ENCODE measurements at places on chromosomes 13 and 19. TPM values are rescaled to one million over a fixed set of nuclear protein-coding genes. Genes with fewer than 3 reads are reported as not detected.

The ZNF285 gene
- total RNA-seq = 5.4 TPM

The SCN1B gene
- 52.8 TPM for total RNA-seq

The IGLON5 gene
- total RNA-seq = not detected

The KCNJ14 gene
- 0.27 TPM for total RNA-seq

The IZUMO2 gene
- total RNA-seq = not detected

The WASF3 gene
- total RNA-seq = 12.6 TPM

- no peak for DNase-seq
Observed at GRCh38 chr13:31930901-31931522, 100.6 kb upstream of the FRY start.

DNA sequence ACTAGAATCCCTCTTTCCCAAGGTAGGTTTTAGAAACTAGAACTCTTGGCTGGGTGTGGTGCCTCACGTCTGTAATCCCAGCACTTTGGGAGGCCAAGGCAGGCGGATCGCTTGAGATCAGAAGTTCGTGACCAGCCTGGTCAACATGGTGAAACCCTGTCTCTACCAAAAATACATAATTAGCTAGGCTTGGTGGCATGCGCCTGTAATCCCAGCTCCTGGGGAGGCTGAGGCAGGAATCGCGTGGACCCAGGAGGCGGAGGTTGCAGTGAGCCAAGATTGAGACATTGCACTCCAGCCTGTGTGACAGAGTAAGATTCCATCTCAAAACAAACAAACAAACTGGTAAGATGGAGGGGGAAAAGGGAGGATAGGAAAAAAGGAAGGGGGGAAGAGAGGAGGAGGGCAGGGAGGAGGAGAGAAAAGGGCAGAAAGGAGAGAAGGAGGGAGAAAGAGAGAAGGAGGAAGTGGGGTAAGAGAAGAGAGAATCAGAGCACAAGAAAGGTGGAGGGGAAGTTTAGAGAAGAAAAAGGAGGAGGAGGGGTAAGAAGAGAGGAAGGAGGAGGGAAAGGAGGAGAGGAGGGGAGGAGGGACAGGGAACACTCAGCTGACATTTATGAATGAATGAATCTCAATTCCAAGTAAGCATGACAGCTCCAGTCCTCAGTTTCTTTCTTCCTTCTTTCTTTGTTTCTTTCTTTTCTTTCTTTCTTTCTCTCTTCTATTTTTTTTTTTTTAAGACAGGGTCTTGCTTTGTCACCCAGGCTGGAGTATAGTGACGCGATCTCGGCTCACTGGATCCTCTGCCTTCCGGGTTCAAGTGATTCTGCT, 2.6 kb upstream of the SLC27A1 start:
- no peak for DNase-seq

DNA sequence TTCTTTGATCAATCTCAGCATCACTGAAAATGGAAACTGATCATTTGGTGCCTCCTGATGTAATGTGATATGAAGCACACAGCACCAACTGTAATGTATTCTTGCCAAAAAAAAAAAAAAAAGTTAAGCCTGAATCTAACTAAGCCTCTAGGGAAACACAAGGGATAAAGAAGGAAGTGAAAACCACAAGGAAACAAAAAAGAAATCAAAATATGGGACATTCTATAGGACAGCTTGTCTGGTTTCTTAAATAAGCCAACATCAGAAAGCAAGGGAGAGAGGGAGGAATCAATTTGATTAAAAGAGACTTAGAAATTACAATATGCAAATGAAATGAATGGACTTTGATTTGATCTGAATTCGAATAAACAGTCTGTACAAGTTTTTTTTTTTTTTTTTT, 20.6 kb upstream of the METTL21C start:
- DNase-seq = no peak

DNA sequence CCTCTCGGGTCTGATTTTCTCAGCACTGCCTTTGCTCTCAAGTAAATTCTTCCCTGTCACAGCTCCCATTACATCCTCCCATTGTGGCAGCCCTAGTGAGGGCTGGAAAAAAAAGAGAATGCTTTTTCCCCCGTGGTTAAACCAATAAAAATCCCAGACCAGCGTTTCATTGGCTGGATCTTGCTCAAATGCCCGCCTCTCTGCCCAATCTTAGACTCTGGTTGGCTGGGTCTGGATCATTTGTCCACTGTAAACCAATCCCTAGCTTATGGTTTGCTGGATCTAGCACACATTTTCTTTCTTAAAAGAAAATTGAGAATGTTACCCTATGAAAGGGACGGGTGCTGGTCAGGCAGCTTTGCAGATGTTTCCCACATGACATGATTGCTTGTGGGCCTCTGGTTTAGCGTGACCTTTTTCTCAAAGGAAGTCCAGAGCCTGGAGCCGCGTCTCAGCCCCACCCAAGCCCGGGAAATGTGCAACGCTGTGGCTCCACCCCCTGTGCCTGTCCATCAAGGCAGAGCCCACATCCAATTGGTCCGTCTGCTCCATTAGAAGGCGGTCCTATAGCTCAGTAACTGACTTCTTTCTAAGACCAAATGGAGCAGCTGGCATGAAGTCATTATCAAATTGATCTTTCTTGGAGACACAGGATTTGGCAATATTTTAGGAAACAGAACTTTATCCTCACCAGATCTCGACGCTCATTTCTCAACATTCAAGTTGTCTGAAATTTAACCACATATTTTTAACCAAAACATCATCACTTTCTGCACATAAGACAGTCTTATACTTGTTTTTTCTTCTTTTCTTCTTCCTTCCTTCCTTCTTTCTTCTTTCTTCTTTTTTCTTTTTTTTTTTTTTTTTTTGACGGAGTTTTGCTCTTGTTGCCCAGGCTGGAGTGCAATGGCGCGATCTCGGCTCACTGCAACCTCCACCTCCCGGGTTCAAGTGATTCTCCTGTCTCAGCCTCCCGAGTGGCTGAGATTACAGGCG, 2.6 kb upstream of the MCEMP1 start:
- DNase-seq = peak; percentile 70

GRCh38 chr13:102856557-102856956, 10.7 kb downstream of the ERCC5 start:
- peak; percentile 76 for DNase-seq

GRCh38 chr13:60164234-60164889, 634 bp upstream of the DIAPH3 start:
- no peak for DNase-seq

- DNase-seq = no peak
Observed at GRCh38 chr13:93079294-93079693, 147.3 kb upstream of the GPC6 start.

GRCh38 chr13:75581874-75582640, 32.5 kb downstream of the UCHL3 start:
- DNase-seq = no peak

DNA sequence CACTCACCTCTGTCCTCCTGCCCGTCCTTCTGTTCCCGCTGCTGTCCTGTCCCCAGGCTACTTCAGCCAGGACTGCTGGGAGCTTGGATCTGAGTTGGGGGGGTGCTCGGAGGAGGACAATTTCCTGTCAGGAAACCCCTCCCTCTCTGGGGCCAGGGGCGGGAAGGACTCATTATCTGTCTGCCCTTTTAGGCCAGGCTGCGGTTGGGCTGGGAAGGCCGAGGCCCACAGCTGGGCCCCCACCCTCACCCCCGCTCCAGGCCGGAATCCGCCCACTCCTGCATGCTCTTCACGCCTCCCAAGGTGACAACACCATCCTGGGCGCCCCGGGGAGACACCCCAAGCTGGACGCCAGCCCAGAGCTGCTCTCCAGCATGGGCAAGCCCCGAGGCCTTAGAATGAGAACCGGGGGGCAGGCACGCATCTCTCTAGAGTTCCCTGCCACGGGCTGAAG, at the start of gene EXOC3L2:
Gene EXOC3L2 (minus strand): TSS at position 74 of the 454 bp plus-strand sequence. CDS start 6,362 bp downstream, outside the sequence.
- peak; percentile 42 for DNase-seq

DNA sequence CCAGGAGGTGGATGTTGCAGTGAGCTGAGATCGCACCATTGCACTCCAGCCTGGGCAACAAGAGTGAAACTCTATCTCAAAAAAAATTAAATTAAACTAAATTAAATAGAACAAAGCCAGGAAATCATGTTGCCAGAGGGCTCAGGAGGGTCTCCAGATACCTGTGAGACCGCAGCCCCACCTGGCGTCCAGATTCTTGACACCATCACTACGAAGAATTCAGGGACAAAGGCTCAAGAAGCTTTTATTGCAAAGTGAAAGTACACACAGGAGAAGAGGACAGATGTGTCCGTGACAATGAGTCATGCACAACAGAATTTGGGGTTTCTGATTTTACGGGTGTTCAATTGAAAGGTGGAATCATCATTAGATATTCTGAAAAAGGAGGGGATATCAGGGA, 76.6 kb downstream of the STOML3 start:
- DNase-seq = no peak

DNA sequence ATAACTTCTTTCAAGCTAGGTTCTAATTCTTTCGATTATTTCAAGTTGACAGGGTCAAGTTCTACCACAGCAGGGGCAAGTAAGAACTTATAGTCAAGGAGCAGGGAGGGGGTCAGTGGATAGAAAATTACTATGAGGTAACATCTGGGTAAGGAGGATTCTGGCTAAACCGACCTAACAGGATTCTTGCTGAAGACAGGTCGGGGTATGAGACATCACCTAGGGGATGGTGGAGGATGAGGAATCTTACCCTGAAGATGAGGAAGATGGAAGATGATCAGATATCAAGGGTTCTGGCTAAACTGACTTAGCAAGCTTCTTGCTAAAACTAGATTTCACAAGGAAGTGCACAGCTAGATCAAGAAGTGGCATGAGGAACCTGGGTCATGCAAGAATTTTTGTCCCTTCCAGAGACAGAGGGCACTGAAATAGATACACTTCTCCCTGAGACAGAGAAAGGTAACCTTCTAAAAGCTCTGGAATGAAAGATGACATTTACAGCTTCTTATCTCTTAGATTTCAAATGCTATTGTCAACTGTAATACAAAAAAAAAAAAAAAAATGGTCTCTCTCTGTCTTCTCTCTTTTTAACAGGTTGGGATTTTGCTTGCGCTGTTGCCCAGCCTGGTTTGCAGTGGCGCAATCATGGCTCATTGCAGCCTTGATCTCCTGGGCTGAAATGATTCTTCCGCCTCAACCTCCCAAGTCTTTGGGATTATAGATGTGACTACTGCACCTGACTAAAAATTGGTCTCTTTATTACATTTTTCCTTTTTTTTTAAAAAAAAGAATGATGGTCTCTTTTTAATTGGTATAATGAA, 9.6 kb upstream of the METTL21C start:
- no peak for DNase-seq

DNA sequence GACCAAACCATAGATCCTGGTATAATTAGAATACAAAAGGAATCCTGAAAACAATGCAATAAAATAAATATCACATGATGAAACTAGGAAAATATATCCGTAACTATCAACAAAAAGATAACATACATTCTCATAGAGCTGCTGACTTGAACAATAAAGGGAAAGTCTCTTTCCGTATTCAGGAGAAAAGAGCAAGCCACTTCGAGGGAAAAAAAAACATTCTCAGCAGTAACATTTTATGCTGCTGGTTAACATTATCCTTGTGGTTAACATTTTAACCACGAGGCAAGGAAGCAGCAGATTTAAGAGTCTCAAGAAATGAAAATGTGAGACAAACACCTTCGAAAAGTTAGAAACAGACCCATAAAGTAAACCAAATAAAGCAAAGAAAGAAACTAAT, 25.8 kb downstream of the NALCN start:
- DNase-seq = no peak

GRCh38 chr19:13905634-13906520, at the start of the genes BRME1 and CC2D1A:
BRME1 (minus strand) TSS chr19:13906117; CDS start chr19:13904892, 1,225 bp downstream.
CC2D1A (plus strand) TSS chr19:13906201; CDS start chr19:13906442, 241 bp downstream.
- DNase-seq = peak; percentile 94

DNA sequence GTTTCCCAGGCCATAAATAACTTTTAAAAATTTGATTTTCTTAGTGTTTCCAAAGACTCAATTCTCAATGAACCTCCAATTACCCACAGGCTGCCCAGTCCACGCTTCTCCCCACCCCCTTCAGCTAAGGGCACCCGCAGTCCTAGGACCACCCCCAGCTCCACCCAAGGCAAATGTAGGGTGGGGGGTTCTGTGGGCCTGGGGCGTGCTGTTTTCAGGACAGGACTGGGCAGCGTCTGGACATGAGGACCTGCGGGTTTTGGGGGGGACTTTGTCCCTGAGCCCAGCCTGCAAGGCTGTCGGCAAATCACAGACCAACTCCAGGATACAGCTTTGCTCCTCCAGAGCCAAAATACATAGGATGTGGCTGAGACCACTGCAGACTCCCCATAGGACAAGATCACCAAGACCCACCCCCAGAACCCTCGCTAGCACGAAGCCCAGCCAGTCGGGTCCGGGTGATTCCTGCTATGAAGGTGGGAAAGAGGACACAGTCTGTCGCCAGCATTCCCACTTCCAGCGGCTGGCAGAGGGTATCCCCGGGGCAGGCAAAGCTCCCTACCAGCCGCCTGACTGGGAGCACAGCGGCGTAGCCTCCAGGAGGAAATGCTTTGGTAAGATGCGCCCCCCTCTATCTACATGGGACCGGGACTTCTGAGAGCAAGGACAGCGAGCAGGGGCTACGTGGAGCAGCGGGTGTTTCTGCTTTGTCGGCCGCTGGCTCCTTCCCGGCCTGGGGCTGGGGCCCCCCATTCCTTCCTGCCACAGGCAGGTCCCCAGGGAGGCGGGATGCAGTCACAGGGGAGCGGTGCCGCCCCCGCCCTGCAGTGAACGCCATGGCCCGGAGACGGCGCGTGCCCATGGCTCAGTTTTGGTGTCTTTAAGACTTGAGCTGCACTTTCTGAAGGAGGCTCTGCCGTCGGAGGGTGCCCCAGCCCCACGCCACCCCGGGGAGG, 1.6 kb upstream of the TIMM13 start:
- DNase-seq = no peak

DNA sequence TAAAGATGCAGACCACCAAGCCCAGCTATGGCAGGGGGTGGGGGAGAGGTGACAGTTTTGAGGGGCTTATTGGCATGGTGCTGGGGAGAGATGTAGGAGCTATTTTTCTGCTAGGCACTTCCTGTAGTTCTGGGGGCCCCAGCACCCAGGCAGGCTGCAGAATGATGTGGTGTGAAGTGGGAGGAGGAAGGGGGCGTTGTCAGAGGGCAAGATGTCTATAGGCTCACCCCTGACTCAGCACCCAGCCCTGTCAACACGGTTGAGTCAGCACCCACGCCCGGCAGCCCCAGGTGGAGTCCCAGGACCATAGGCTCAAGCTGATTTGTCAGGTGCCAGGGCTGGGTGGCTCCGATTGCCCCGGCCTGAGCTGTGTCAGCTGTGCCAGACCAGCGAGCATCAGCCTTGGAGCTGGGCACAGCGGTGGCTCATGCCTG, 5.8 kb downstream of the KLF2 start:
- DNase-seq = peak; percentile 63

- no peak for DNase-seq
Observed at GRCh38 chr19:39325778-39326665, 5.4 kb upstream of the LRFN1 start.

DNA sequence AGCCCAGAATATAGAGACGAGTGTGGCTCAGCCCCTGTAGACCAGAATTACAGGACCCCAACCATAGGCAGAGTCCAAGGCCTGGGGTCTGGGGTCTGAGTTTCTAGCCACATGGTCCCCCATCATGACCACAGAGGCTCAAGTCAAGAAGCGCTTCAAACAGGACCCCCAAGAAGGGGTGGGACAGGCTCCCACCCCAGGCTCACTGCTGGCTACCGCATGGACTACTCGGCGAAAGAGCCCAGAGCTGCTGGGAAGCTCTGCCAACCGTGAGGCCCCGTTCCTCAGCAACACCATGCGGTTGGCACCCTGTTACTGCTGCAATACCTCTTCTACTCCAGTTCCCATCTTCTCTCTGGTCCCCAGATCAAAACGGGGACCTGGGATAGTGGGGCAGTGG, 254.8 kb downstream of the TEX29 start:
- no peak for DNase-seq
